ENCODE measurements at places on chromosomes 6 and 20. TPM values are rescaled to one million over a fixed set of nuclear protein-coding genes. Genes with fewer than 3 reads are reported as not detected.

Gene NTSR1
- total RNA-seq, result 19.3 TPM

Gene HLA-DMB
- total RNA-seq, result not detected

Gene RIPPLY2
- total RNA-seq, result not detected

Gene RHAG
- not detected for total RNA-seq

Gene CASP8AP2
- total RNA-seq, result 7.8 TPM

Gene AVP
- total RNA-seq, result not detected

Gene MOG
- total RNA-seq, result not detected

Gene MYMX
- not detected for total RNA-seq

Gene PROCR
- 178 TPM for total RNA-seq

Gene LST1
- not detected for total RNA-seq

Gene ABHD16A
- 55.7 TPM for total RNA-seq

Gene LGSN
- total RNA-seq, result 17.1 TPM

Gene XKR7
- total RNA-seq, result not detected

Gene CTCFL
- not detected for total RNA-seq

Gene DNAH8
- total RNA-seq, result not detected

Gene PRDM13
- 1.6 TPM for total RNA-seq

Gene ULBP2
- 4.5 TPM for total RNA-seq

Gene CALHM4
- total RNA-seq, result not detected

Gene TAGAP
- total RNA-seq, result not detected

Gene C6orf15
- not detected for total RNA-seq

Gene TPD52L1
- total RNA-seq, result 107 TPM
